ENCODE measurements at places on chromosomes 12 and 14. TPM values are rescaled to one million over a fixed set of nuclear protein-coding genes. Genes with fewer than 3 reads are reported as not detected.

NFKBIA gene
- 31.8 TPM for total RNA-seq

HSPB8 gene
- total RNA-seq = 38.7 TPM

PRKD1 gene
- total RNA-seq = 29.9 TPM

GLIPR1 gene
- total RNA-seq = 0.22 TPM

PRPH gene
- 0.62 TPM for total RNA-seq

OR10AD1 gene
- not detected for total RNA-seq

DNA sequence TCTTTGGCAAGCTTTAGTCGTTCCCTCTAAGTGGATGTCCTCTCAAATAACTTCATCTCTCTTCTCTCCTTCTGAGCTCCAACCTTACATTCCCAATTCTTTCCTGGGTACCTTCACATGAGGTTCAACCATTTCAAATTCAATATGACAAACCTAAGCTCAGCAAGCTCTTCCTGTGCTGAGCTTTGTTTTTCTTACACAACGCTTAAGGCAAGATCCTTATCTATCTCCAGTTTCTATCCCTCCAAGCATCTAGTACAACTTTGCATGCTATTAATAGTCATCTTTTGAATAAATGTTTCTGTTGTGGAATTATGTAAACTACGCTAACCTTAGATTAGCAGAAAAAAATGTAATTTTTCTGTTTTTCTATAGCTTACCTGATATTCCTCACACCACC lies 63.7 kb upstream of the IFNG-AS1 start:
- no peak for DNase-seq

- DNase-seq = no peak
These were observed 22.8 kb downstream of the ZFP36L1 start for GRCh38 chr14:68770051-68770450.

DNA sequence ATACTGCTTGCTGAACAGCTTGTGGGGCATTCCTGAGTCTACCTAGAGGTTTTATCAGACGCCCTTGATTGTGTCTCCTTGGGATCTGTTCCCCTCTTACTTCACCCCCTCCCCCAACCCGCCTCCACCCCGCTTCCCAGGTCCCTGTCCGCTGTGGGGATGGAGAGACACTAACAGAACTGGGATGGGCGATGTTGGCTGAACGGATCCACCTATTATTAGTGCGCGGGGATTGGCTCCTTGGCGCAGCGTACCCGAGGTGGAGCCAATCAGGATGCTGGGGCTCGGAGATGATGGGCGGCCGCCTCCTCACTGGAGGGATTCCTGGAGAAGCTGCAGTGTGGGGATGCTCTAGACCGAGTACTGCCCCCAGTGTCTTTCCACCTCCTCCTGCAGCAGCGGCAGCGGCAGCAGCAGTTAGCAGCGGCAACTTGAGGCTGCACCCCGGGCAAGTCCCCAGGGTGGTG lies at the start of gene SYT1:
TSS of gene SYT1 (plus strand) at position 372 of the 467 bp plus-strand sequence.
- DNase-seq = peak; percentile 9

DNA sequence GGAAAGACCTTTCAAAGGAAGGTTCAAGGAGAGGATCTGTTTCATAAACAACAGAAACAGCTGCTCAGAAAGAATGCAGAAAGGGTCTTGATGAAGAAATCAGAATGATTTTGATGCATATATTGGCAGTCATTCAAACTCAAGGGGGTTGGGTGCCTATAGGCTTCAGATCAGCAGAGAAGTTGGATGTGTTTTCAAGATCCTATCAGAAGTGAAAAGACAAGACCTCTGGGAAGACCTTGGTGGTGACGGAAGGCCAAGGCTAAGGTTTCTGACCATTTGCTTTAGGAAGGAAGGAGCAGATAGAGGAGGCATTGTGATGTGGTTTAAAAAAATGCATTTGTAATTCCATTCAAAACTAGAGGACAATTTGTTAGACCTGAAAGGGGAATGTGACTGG lies 15.2 kb upstream of the PTPRB start:
- no peak for DNase-seq

DNA sequence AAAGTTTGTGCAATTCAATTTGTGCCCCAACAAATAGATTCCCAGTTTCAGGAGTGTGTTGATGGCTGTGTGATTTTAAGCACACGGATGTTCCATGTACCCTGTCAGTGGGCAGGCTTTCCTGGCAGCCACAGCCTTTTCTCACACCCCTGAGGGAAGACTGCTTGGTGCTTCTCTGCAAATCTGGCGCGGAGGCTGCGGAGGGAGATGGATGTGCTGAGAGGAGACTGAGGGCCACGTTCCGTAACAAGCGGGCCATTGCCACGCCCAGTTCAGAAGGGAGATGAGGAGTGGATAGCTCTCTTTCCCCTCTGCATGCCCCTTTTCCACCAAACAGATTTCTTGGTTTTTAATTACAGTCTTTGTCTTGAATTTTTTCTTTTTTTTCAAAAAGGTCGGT lies 89.1 kb downstream of the BEGAIN start:
- DNase-seq = no peak

Measured in progenitor cell of endocrine pancreas (in vitro differentiated cells).